Stimulated activated CD8-positive, alpha-beta memory T cell treated with anti-CD3 and anti-CD28 coated beads, Interleukin-4, amount 100 ng/mL, for 48 hours (primary cell): ENCODE measurements at places on chromosomes 13 and 19.

DNA sequence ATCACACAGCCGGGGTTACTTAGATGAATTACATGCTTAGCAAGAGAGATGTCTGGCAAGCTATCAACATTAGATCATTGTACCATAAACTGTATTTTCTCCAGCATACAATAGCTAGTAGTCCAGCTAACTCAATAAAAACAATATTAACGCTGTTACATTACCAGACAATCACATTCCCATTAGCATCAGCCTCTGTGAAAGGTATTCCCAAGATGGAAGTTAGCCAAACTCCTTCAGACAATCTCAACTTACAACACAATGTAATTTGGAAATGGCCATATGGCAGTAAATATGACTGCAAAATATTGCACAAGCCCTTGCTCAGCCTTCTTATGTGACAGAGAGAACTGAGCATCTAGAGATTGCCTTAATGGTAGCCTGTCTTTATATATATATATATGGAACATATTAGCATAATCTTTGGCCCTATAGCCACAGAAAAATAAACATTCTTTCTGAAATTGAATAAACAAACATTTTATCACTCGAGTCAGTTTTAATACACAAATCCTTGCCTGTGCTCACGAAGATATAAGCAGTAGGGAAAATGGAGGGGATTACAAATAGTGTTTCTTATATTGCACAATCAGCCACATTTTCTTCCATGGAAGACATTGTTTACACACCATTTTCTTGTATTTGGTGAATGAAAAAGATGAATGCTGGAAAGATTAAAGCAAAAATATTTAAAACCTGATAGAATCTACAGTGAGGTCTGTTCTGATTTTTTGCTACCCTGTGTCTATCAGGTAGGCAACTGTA lies 1060.5 kb downstream of the DIAPH3 start:
- no peak for DNase-seq

DNA sequence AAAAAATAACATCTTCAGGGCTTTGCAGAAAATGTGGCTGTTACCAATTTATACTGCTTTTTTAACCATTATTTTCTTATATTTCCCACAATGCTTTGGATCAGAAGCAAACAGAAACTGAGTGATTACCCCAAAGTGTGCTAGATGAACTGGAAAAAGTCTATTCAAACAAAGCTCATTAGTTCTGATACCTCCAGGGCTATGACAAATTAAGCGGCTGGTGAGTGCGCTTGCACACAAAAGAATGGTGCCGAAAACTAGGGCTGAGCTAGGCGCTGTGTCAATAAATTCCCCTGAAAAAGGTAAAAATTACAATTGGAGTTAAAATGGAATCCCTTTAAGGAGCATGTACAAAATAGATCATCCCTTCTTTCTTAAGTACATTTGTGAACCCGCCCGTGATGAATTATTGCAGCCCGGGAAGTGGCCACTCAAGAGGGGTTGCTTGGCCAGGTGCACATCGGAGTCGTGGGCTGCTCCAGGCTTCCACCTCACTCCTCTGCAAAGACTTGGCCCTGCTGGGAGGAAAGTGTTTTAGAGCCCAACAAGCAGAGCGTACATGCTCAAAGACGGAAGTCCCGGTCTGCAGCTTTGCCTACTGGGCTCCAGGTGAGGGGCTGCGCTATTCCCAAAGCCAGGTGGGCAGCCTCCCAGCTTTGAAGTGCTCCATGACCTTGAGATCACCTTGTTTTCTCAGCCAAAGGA lies 164.0 kb upstream of the ZNF507 start:
- DNase-seq = no peak

DNA sequence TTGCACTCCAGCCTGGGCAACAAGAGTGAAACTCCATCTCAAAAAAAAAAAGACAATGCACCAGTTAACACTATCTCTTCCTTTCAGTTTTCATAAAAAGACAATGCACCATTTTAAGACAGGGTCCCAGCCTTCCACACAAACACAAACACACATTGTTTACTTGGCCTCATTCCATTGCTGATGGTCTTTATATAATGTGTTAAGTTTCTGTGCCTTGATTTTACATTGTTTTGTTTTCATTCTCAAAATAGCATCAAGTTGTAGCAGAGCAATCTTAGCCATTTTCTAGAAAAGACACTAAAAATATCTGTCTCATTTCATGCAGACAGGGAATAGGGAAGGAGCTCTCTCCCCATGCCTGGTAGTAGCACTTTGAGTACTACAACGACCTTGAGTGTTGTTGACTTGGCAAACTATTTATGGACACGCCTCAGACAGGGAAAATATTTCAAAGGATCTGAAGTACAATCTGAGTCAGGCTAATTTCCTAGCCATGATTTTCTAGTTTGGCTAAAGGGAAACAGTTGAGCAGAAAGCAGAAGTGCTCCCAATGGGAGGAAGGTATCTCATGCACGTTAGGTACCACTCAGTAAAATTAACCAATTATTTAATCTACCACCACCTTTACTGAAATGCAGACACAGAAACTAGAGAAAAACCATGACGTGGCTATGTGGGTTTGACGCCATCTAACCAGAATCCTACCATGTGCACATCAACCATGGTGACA lies 120.6 kb downstream of the ABCC4 start:
- no peak for DNase-seq

DNA sequence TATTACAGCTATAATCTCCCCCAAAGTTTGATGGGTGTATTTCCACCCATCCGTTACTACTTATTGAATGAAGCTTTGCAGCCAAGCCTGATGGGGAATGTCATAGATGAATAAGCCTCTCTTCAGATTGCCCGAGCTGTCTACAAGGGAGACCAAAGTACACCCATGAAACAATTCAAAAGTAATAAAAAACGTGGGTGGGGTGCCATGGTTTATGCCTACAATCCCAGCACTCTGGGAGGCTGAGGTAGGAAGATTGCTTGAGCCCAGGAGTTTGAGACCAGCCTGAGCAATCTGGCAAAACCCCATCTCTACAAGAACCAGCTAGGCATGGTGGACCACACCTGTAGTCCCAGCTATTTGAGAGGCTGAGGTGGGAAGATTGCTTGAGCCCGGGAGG lies 419.2 kb downstream of the FGF9 start:
- DNase-seq = no peak

- DNase-seq = no peak
These were observed 10.2 kb downstream of the CAPN12 start for GRCh38 chr19:38734176-38734425.

DNA sequence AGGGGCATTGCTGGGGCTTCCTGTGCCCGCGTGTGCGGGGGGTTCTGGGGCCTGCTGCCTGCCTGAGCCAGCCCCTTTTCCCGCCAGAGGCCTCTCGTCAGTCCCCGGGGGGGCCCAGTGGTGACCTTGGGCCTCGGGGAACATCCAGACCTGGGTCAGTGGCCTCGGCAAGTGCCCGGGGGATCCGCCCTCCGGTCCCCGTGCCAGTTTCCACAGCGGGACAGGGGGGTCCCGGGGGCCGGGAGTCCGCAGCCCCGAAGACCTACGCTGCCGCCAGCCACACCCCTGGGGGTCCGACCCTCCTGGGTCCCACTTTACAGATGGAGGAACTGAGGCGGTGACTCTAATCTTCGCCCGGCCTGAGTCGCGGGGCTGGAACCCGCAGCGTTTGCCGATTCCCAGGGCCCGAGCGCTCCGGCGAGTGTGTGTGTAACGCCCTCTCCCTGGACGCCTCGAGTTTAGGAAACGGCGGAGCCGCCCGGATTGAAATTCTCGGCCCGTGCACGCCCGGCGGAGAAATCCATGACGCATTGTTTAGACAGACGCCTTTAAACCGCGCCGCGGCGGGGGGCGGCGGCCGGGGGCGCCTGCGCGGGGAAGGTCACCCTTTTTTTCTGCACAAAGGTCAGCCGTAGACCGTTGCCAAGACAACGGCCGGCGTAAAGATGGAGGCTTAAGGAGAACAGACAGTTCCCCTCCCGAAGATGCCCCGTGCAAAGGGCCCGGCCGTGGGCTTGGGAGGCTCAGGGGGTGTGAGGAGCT lies 39.3 kb downstream of the EFNA2 start:
- DNase-seq = peak; percentile 55

DNA sequence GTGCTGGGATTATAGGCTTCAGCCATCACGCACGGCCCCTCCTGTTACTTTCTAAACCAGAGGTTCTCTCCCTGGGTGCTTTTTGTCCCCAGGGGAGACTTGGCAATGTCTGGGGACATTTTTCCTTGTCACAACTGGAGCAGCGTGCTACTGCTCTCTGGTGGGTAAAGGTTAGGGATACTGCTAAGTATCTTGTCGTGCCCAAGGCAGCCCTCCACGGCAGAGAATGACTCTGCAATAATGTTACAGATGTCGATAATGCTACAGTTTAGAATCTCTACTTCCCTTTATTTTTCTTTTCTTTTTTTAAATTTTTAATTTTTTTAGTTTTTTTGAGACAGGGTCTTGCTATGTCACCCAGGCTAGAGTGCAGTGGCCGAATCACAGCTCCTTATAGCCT lies 38.0 kb downstream of the ADGRE1 start:
- no peak for DNase-seq

DNA sequence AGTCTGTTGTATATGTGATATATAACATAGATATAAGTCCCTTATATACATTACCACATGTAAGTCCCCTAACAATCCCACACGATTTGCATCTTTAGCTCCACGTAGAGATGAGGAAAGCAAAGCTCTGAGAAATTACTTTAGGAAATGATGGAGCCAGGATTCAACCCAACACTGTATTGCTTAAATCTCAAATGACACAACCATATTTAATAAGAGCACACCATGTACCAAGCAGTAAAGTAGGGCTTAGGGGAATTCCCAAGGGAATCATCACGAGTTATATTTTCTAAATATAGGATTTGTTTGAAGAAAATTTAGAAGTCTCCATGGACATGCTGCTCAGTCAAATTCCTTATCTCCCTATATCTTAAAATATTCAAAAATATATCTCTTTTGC lies 61.3 kb upstream of the POMP start:
- no peak for DNase-seq

GRCh38 chr13:93222976-93223375 lies 3.6 kb upstream of the GPC6 start:
- no peak for DNase-seq

- peak; percentile 17 for DNase-seq
These were observed 20.0 kb upstream of the ZNF14 start for GRCh38 chr19:19752760-19753403.

GRCh38 chr19:3125900-3126524 lies 9.8 kb upstream of the GNA15 start:
- DNase-seq = peak; percentile 92

- DNase-seq = no peak
These were observed 1.6 kb upstream of the DIRAS1 start for GRCh38 chr19:2722541-2723344.

DNA sequence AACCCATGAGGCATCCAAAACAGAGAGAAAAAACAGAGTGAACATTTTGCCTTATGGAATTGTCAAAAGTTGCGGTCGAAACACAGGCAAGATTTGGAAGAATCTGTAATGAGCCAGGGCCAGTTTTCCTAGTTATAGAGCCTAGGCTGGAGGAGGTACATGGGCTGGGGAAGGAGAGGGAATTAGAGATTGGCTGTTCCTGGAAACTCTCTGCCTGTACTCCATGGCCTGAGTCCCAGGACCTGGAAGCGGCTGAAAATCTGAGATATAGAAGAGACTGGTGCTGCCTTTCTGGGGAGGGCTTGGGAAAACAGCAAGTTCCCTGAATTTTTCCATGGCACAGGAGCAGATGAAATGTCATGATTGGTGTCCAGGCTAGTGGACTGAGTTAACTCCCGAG lies 122.8 kb upstream of the KLF12 start:
- DNase-seq = no peak

DNA sequence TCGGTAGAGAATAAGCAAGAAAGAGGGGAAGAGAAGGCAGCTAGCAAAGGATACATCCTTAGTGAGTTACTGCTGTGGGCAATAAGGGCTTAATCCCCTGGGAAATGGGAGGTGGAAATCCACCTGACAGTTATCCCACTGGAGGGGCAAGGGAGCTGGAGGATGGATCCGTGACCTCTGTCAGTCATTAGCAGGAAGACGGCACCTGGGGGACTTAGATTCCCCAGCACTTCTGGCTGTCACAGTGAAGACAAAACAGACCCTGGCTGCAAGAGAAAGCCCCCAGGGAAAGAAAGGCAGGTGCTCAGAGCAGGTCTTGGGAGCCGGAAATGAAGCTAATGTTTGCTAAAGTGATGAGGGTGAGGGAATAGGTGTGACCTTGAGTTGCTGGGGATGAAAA lies 70.4 kb upstream of the MRI1 start:
- DNase-seq = no peak

- DNase-seq = no peak
These were observed 60.2 kb upstream of the RFC3 start for GRCh38 chr13:33757713-33758112.

- DNase-seq = no peak
These were observed 943.6 kb downstream of the SLITRK1 start for GRCh38 chr13:82938644-82939043.

- DNase-seq = no peak
These were observed 15.5 kb downstream of the IRGC start for GRCh38 chr19:43731346-43731745.
